Stimulated activated CD4-positive, alpha-beta T cell treated with anti-CD3 and anti-CD28 coated beads, Interleukin-1b, Interleukin-23, amount 100 ng/mL, for 1 hour (primary cell): ENCODE measurements at places on chromosomes 7 and 10.

- DNase-seq, result no peak
Observed at GRCh38 chr10:45249978-45250693, 65.3 kb downstream of the OR13A1 start.

- DNase-seq, result no peak
Observed at GRCh38 chr10:114239117-114239993, at the start of gene VWA2. TSS of gene VWA2 (plus strand) at chr10:114239254. CDS start at chr10:114248714, 9,460 bp downstream.

- no peak for DNase-seq
Observed at GRCh38 chr7:50397320-50397970, 52.7 kb downstream of the FIGNL1 start.

DNA sequence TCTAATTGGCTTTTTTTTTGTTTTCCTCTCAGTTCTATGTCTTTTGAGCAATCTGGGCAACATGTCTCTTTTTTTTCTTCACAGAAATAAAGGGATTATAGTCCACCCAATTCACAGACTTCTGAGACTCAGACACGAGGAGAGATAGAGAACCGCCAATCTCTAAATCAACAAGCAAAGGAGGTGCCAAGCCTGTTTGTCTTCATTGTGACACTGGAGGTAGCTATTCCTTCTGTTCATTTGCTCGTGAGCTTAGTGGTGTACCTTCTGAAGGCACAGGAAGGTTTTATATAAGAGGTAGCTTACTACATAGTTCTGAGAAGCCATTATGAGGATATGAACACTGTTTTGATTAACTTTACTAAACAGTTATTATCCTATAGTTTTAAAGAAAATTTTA is 6.1 kb downstream of the EPHB6 start:
- DNase-seq, result no peak

DNA sequence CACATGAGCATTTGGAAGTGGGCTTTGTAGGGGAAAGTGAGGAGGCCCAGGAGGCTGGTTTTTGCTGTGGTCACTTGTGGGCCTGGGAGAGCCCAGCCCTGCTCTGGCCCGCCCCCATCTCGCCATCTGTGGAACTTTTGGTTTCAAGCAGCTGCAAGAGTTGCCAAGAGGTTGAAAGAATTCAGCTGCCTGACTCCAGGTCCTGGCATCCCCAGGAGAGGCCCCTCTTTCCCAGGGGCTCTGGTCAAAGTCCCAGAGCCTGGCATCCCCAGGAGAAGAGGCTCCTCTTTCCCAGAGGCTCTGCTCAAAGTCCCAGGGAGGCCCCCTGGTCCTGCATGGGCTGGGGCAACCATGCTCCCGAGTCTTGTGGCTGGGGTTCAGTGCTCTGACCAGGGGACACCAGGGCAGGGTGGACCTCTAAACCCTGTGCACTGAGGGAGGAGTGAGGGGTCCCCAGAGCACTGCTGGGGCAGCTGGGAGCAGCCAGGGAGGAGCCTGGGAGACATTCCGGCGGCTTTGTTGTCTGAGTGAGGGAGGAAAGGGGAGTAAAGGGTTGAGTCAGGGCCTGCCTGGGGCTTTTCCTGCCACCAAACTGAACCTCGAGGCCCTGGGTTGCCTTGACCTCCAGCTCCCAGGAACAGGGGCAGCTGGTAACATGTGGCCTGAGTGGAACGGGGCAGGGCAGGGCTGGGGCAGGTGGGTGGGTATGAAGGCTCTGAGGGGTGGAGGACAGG is 27.7 kb upstream of the CSGALNACT2 start:
- DNase-seq, result no peak

DNA sequence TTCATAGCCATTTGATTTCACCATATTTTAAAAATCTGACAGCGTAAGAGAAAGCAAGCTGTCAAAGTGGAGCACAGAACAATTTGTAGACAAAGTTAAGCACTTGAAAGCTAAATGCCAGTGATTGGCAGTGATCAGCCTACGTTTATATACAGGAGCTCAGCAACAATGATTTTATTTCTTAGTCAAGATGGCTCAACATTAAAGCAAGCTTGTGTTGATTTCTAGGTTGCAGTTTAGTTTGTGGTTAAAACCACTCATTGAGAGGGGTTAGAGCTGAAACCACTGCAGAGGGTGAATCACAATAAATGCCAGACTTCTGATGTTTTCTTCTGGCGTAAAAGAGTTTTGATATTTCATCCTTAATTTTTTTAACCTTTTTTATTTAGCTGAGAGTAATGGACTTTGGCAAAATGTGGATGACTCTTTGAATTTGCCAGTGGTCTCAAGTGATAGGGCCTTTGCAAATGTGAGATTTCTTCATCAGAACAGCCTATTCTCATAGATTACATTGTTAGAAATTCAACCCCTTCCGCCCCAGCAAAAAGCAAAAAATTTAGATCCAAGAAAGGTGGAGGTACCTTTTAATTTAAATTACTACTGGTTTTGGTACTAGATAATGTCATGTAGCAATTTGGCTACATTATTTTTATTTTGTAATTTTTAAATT is 73.8 kb downstream of the SHOC2 start:
- DNase-seq, result no peak

DNA sequence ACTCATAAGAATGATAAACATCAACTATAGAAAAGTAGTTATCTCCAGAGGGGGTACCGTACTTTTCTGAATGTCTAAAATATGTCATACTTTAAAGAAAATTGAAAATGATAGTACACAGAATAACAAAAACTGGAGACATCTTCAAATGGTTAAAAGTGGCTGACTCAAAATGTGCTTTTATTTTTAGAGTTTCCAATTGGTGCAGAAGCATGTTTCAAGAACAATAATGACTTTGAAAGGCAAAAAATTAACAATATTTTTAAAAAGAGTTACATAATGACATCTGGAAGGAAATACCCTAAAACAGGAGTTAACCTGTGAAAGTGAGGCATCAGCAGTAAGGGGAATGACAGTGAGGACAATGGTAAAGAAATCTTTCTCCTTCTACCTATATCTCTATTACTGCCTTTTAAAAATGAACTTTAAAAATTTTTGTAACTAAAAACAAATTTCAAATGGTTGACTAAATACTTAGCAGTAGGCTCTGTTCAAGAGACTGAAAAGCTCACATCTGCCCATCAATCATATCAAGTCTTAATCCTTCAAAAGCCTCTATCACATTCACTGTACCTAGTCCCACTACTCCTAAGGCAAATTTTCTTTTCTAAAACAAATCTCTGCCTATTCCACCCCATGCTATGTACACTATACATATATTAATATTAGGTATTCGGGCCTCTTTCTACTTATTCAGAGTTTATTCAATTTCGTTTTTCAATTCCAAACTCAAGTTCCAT is 3.0 kb downstream of the ASZ1 start:
- DNase-seq, result no peak

GRCh38 chr10:78913219-78914059 is 155.3 kb upstream of the ZMIZ1 start:
- DNase-seq, result no peak

DNA sequence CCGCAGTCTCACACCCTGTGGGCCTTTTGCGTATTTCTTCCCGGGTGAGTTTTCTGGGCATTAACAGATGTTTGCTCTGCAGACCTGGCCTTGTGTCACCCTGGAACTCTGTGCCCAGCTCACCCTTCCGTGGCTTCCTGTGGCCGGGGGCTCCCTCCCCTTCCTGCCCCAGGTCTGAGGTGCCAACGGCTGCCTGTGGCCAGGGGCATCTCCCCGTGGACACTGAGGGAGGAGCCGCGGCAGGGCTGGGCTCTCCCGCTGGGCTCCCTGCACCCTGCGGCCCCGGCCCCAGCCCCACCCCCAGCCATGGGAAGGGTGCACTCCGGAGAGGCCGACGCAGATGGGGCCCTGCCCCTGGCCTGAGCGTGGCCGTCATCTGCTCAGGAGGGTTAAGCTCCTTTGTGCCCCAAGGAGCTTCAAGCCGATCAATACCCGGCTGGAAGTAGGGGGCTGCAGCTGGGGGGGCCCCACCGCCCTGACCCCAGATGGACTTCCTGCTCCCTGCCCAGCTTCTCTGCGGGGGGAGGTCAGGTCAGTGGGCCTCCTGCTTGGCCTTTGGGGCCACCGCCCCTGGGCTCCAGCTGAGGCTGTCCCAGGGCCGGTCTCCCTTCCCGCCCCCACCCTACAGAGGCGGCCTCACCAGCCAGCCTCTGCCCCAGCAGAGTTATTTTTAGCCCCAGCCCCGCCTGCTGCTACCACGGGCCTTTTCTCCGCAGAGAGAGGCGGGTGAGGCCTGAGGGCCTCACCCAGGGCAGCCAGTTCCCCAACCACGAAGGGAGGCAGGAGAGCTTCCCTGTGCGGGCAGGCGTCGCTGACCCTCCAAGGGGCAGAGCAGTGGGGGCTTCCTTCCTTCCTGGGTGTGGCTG is 24.2 kb downstream of the PWWP2B start:
- DNase-seq, result no peak

- no peak for DNase-seq
Observed at GRCh38 chr7:137985897-137986251, 16.0 kb downstream of the CREB3L2 start.

- DNase-seq, result no peak
Observed at GRCh38 chr10:126283307-126283706, 105.0 kb downstream of the ADAM12 start.

DNA sequence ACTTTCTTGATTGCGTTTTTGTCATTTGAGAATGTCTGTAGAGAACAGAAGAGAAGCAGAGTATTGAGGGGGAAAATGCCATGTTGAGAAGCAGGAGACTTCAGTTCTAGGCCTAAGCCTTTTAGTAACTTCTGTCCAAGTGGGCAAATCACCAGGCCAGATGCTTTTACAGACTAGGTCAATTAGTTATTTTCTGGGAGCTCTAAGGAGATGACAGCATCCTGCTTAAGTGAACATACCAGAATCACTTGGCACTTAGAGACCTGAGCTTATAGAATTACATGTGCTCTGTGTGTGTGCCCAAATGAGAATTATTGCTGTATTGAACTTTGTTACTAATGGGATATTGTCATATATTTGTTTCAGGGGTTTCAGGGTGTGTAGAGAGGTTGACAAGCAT is 24.0 kb downstream of the AGK start:
- no peak for DNase-seq

GRCh38 chr7:149381245-149381644 is 79.6 kb downstream of the ZNF777 start:
- DNase-seq, result no peak

GRCh38 chr10:19931894-19932590 is 115.8 kb downstream of the PLXDC2 start:
- DNase-seq, result no peak

DNA sequence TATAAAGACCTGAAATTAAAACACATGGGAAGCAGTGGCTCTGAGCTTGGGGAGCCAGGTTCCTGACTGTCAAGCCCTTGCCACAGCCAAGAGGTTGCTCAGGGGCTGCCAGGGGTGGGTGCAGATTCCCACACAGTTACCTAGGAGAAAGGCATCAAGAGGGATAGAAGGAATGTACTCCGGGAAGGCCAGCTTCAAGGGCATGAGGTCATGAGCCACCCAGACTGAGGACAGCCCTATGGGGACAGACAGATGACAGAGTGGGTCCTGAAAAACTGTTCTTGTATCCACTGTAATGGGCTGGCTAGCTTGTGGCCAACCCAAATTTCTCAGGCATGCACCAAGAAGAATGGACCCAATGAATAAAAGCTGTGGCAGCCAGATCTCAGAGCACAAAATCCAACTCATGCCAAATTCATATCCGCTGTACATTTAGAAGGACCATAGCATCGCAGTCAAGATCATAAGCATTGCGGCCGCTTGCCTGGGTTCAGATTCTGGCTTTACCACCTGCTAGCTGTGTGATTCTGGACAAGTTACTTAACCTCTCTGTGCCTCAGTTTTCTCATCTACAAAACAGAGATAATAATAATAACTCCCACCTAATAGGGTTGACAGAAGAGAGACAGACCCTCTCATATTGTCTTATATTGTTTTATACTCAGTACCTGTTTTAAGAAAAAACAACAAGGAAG is 44.9 kb upstream of the KCNMA1 start:
- DNase-seq, result no peak

DNA sequence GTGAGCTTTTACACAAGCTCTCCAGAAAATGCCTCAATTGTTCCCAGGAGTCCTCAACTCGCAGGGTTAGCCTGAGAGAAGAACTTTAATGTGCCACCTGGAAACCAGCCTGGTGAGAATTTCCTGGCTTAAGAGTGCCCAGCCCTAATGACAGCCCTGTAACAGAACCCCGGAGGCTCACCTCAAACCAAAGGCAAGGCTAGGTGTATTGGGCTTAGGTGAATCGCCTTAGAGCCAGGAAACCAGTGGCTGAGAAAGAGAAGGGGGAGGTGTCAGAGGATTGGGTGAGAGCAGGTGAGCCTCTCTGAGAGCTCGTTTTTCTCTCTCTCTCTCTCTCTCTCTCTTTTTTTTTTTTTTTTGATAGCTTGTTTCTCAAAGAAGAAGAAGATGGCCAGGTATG is 7.3 kb downstream of the OCM2 start:
- DNase-seq, result no peak

- DNase-seq, result no peak
Observed at GRCh38 chr7:93578762-93579161, 4.2 kb upstream of the CALCR start.

DNA sequence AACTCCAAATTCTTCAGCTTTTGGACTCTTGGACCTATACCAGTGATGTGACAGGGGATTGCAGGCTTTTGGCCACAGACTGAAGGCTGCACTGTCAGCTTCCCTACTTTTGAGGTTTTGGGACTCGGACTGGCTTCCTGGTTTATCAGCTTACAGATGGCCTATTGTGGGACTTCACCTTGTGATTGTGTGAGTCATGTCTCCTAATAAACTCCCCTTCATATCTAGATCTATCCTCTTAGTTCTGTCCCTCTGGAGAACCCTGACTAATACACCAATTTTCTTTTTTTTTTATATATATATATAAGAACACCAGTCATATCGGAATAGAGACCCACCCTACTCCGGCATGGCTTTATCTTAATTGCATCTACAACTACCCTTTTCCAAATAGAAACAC is 166.8 kb downstream of the ETV1 start:
- no peak for DNase-seq

DNA sequence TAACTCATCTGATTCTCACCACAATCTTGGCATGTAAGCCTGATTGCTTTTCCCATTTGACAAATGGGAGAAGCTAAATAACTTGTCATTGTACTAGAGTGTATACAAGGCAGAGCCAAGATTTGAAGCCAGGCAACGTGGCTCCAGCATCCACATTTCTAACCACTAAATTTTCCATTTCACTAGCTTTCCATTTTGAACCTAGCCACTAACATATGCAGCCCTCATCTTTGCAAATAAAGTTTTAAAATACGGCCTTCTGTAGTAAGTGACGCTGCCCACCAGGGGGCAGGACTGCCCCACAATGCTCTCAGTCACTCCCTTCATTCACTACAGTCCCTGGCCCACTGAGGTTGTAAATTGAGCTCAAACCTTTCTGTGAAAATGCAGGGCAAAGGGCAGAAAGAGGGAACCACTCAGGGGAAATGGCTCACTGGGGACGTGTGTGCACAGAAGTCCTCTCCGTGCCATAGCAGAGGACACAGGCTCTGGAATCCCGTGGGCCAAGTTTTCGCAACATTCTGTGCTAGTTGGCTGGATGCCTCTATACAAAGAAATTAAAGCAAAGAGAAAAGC is 315.7 kb downstream of the TNS3 start:
- DNase-seq, result no peak
